ENCODE measurements at places on chromosomes 2 and 18.

GRCh38 chr2:37098416-37099118 is 14.2 kb downstream of the GPATCH11 start:
- no peak for DNase-seq

- DNase-seq, result no peak
Measured at GRCh38 chr18:55079481-55080355, 120.5 kb upstream of the CCDC68 start.

GRCh38 chr2:196941398-196942078 is 15.0 kb upstream of the PGAP1 start:
- DNase-seq, result no peak

DNA sequence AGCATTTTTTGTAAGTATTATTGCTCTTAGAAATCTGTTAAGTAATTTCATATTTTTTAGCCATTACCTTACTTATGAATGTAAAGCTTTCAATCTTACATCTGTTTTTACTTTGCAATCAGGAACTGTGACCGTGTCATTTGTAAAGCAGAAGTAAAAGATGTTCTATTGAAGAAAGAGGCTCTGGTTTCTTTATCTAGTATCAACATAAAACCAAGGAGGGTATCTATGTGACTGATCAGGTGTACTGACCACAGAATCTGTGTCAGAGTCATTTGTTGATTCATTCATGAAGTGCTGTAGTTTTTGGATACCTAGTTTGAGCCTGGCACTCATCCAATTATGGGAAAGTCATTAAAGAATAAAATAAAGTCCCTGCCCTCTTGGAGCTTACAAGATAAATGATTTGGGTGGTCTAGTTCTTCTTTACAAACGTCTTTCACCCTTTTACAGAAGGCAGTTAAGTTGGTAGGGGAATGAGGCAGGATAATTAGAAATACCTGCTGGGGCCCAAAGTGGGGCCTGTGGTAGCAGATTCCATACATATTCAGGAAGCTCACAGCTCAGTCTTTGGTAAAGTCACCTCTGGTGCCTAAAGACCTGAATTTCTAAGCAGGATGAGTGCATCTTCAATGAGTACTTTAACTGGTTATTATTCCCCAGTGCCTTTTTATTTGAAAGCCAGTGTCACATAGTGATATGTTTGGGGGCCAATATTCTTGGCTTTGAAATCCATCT is 260.6 kb upstream of the NT5C1B start:
- DNase-seq, result no peak

DNA sequence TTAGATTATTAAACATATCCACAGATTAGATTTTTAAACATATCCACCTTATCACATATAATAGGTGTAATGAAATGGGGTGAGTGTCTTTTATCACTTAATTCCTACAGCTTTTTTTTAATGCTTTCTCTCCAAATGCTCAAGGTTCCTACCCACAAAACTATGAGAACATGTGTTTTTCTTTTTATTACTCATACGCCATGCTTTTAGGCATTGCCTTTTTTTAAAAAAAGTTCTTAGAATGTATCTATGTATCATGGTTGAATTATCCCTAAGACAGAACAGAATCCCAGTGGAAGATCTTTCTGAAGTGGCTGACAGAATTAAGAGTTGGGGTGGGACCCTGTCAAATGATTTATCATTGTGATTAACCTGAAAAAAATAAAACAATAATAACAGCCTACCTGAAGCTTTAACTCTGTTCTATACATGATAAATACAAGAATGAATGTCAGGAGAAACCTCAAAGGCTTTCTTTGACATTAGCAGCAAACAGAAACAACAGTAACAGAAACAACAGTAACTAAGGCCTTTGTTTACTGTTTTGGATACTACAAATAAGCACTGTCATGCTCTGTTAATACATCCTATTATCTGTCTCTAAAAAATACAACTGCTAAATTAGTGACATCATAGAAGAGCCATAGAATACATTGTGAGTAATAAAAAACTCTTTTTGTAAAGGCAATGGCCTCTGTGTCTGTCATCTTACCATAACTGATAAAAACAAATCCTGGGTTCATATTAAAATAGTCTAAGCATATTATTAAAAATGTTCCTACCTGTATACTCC is 4.1 kb upstream of the ZNF397 start:
- DNase-seq, result peak; percentile 9

DNA sequence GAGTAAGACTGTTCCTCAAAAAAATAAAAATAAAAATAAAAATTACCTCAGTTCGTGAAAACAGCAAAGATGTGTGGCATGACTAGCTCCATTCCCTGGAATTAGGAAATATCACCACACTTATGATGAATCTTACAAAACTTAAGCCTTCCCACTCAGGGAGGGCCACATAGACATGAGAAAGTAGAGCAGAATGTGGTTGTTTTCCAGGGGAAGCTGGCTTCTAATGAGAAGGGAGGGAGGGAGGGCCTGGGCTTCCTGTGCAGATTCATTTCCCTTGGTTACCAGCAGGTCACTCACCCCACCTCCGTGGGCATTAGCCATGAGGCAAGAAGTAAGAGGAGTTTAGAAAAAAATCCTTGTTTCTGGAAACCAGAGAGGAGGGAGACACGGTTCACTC is 95.9 kb upstream of the RMDN2 start:
- no peak for DNase-seq

DNA sequence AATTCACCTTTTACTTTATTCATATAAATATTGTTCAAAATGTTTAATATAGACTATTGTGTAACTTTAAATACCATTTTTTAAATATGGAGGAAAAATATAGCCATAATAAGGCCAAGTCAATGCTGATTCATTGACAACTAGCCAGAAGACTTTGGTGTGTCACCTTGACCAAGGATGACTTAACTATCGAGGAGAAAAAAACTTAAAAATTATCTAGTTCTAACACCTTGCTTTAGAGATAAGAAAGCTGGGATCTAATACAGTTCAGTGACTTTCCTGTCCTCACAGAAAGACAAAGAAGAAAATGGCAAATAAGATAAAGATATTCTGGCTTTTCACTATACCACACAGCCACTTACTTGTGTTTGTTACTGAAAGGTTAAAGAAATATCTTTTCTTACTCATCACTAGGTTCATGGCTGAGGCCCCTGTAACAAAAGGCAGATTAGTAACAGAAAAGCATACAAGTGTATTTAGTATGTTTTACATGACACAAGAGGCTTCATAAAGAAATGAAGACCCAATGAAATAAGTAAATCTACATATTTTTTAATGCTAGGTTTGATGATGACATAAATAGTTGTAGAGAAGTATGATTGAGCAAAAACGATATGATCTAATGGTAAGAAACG is 65.9 kb upstream of the LRRTM1 start:
- DNase-seq, result no peak

GRCh38 chr18:65409261-65409660 is 341.6 kb upstream of the CDH7 start:
- DNase-seq, result no peak

DNA sequence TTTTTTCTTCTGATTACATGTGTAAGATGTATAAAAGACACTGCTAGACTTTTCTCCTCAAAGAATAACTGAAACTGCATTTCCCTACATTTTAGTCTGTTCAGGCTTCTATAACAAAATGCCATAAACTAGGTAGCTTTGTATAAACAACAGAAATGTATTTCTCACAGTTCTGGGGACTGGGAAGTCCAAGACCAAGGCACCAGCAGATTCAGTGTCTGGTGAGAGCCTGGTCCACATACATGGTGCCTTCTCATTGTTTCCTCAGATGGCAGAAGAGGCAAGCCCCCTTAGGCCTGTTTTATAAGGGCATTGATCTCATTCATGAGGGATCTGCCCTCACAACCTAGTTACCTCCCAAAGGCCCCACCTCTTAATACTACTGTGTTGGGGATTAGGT is 71.5 kb downstream of the MAPRE2 start:
- no peak for DNase-seq

- no peak for DNase-seq
Measured at GRCh38 chr2:75033516-75033915, 75.1 kb downstream of the POLE4 start.

DNA sequence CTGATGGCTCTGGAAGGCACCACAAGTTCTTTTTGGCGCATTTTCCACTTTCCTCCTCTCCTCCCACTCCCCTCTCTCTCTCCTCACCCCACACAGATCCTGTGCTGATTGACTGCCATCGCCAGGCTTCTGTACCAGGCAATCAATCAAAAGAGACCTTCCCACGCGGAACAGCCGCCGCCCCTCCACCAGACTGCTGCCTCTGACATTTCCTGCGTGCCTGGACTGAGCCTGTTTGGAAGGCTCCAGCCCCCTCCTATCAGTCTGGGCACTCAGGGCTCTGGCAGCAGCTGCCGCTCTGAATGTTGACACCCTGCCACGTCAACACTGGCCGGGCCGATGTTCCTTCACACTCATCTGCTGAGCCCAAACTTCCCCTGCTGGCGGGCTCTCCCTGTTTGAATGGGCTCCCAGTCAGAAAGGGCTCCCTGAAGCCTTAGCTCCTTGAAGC is 467.7 kb downstream of the EPHA4 start:
- peak; percentile 66 for DNase-seq

DNA sequence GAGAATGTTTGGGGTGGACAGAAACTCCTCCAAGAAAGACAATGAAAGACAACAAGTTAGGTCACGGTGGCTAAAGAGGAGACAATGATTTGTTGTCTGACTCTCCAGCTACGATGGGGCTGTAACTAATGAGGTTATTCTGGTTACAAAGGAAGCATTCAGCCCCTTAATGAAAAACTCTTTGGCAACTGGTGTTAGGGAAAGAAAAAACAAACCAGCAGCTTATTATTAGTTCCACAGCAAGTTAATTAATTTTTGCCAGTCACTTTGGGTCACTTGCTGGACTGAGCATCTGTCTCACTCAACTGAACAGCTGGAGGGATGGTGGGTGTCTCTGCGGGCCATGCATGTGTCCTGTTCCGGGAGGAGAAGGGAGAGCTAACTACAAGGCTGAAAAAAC is 263.7 kb downstream of the ALK start:
- DNase-seq, result no peak

DNA sequence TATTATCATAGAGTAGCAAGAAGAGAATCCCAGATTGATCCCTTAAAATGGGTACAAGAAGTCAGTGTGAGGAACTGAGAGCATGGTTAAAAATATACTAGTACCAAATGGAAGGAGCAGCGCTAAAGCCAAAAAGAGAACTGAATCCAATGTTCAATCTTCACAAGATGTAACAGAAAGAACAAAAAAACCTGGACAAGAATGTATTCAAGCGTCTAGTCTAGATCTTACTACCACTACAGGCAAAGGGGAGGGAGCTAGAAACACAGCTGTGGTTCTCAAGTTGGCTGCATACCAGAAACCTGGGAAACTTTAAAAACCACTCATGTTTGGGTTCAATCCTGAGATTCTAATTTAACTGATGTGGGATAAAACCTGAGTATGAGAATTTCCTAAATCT is 57.5 kb downstream of the PIAS2 start:
- no peak for DNase-seq

DNA sequence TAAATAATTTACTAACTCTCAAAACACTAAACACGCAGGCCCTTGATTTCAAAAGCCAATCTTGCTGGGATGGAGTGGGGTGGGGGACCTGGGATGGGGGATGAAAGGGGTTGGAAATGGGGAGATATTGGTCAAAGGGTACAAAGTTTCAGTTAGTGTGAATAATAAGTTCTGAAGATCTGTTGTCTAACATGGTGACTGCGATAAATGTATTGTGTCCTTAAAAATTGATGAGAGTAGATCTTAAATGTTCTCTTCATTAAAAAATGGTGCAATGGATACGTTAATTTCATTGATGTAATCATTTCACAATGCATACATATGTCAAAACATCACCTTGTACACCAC is 505 bp upstream of the ACYP2 start:
- no peak for DNase-seq

GRCh38 chr2:214482728-214483127 is 71.9 kb downstream of the VWC2L start:
- DNase-seq, result peak; percentile 64

DNA sequence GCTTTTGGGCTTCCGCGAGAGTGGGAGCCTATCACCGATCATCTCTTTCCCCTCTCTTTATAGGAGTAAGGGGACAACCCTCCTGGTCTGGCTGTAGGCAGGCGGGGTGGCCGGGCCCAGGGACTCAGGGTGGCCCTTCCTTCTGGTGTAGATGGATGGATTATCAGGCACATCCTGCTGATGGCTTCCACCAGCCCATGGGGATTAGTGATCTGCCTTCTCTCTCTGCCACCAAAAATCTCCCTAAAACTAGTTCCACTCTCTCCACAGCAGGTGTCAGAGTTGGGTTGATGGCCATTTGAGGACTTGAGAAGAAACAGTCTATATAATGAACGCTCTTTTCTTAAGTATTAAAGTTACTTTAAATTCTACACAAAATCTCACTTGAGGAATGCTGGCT is 37.4 kb downstream of the NCK2 start:
- DNase-seq, result no peak

GRCh38 chr18:76275727-76276313 is 219.2 kb downstream of the ZNF516 start:
- peak; percentile 28 for DNase-seq

GRCh38 chr2:24477229-24477628 is 13.8 kb upstream of the NCOA1 start:
- DNase-seq, result no peak

DNA sequence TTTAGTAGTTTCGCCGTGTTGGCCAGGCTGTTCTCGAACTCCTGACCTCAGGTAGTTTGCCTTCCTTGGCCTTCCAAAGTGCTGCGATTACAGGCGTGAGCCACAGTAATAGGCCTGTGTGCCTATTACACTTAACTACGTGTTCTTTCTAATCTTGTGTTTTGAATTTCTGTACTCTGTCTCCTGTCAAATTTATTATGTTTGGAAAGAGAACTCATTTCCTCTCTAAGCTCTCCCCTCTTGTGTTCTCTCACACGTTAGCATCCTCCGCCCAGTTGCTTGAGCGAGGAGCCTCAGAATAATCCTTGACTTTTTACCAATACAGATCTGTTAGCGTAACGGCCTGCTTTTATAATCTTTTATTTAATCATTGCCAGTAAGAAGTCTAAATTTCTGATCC is 3.7 kb downstream of the ATG16L1 start:
- no peak for DNase-seq

DNA sequence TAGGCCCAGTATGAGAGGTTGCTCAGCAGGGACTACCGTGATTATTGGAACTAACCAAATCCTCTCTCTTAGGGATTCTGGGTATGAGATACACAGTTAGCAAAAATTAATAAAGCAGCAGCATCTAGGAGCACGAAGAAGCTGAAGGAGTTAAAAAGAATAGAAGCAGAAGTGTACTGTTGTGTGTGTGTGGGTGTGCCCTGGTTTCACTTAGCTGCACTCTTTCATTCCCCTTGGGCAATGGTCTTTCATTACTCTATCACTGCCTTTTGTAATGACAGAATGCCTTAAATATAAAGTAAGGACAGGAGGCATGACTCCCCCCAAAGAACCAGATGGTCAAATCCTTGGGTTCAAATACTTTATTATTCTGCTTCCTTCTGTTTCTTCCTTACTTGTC is 115.9 kb upstream of the CD302 start:
- DNase-seq, result no peak
